LoVo (cell line): ENCODE measurements at places on chromosomes 5 and 9.

- peak; percentile 66 for DNase-seq
These were observed 201.0 kb downstream of the EFNA5 start for GRCh38 chr5:107469485-107470294.

DNA sequence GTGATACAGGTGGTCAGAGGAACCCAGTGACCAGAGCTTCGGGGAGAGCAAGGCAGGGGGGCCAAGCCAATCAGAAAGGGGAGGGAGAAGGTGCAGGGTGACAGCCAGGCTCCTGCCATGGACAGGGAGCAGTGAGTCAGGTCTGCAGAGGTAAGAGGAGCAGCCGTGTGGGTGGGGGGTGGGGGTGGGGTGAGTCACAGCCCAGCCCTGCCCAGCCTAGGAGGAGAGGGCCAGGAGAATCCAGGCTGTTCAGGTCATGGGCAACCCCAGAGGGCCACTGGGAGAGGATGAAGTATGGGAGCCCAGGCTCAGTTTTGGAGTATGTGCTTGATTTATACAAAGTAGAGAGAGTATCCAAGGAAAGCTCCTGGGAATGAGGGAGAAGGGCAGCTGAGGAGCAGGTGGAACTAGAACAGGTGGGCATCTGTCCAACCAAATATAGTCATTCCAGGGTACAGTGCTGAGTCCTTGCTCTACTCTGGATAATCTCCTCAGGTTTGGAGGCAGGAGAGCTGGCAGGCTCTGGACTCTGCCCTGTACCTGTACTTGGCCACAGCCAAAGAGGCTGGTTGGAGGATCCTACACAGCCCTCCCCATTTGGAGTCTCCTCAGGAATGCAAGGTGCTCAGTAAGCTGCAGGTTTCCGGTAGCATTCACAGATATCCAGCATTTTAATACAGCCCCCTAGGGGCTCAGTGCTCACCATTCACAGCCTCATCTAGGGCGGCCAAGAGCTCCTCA is 1.6 kb downstream of the HBEGF start:
- DNase-seq = peak; percentile 64

DNA sequence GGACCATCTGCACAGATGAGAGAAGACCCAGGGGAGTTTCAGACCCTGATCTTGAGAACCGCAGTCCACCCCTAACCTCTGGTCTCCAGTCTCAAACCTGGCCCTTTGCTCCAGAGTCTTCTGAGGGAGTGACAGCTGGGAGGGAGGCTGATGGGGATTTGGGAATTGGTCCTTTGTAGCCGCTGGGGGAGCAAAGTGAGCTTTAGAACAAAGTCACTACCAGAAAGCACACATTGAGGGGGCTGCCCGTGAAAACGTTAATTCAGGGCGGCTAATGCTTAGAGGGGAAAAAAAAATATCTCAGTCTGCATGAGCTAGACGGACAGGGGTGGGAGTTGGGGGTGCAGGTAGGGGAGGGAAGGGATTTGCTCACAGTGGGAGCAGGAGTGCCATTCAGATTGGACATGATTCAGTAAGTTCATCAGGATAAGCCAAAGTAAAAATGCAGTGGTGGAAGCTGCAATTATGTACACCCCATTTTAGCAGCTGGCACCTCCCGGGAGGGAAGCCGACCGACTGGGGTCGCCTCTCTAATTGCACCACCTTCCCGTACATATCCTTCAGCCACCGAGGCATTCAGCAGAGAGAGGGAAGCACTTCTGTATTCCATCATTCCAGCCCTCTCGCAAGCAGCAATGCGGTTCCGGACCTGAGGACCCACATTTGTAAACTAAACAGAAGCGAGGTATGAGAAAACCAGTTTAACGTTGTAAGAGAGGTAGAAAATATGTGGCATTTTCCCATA is 123.4 kb upstream of the RETREG1 start:
- no peak for DNase-seq

DNA sequence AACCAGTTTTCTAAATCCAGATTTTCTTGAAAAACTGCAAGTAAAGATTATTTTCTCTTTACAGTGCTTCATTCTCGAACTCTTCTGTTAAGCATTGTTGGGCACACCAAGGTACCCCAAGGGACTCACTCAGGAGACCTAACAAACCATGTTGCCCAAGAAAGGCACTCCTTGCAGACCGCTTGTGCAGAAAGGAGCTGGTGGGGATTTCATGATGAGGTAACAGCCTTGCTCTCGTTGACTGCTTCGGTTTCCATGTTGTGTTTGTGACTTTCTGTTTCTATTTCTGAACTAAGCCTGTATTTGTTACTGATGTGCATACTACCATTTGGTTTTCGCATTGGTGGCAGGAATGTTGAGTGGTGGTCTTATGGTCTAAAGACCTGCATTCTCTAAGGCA is 266.6 kb upstream of the DAP start:
- no peak for DNase-seq
